ENCODE measurements at places on chromosomes 4 and X.

GRCh38 chrX:71922686-71923085 lies 12.0 kb downstream of the NHSL2 start:
- DNase-seq = no peak

DNA sequence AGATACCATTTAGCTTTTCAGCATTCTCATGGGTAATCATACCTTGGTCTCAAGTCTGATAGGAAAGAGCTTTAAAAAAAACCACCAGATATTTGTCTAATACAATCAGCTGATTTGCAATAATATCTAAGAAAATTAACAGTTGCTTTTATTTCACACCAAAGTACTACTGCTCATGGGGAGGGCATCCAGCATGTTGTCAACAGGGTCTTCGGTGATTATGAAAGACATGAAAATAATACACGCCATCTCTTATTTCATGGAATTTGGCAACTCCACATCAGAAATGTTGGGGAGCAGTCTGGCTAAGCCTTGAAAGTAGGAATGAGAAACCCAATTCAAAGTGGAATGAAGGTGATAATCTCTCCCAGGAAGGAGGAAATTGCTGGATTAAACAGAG lies 3.0 kb downstream of the ASB5 start:
- no peak for DNase-seq

DNA sequence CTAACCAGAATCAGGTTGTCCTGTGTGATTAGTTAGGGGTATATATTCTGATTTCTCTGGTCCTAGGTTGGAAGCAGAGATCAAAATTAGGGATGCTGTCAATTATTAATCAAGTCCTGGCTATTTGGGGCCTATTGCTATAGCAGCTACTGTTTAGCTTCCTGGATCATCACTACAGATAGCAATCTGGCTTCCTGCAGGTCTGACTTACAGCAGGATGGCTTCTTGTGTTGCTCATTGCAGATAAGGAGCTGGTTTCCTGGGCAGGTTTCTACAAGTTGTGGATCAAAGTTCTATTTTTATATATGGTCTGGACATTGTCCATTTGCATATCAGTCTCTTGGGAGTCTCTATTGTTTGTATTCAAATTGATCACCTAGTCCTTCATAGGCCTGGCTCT lies 57.7 kb upstream of the C4orf54 start:
- DNase-seq = no peak

DNA sequence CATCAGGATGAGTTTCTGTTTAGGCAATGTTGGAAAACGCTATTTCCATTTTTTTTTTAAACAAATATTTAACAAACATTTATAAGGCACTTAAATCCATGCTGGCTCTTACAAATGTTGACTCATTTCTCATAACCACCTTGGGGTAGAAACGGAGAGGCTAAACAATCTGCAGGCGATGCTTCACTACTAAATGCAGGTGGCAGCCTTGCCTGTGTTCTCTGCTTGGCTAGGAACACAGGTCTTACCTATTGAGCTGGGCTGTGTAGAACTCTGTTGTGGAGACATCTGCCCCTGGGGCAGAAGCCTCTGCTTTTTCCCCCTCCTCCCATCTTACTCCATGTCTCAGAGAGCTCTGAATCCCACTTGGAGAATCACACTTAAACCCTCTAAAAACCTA lies 1.4 kb upstream of the CXCL1 start:
- DNase-seq = no peak

GRCh38 chr4:39852636-39853035 lies 125.1 kb downstream of the PDS5A start:
- no peak for DNase-seq

DNA sequence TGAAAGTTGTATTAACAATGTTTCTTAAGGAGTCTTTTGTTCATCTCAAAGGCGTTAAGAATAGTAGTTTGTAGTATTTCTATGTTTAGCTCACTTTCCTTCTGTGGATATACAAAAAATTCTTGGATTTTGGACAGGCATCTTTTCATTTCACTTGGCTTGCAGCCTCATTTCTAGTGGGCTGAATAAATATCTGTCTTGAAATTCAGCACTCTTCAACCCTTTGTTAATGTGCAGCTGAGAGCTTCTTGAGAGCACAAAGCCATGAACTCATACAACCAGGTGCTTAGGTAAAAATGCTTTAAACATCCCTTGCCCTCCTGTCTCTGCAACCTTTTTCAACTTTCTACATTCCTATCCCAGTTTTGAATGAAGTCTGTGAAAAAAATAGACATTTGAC lies 1003.2 kb downstream of the C4orf33 start:
- no peak for DNase-seq

- no peak for DNase-seq
Measured at GRCh38 chrX:65750674-65751469, 83.4 kb downstream of the MSN start.

GRCh38 chr4:8585721-8586212 lies 5.6 kb downstream of the GPR78 start:
- DNase-seq = no peak

DNA sequence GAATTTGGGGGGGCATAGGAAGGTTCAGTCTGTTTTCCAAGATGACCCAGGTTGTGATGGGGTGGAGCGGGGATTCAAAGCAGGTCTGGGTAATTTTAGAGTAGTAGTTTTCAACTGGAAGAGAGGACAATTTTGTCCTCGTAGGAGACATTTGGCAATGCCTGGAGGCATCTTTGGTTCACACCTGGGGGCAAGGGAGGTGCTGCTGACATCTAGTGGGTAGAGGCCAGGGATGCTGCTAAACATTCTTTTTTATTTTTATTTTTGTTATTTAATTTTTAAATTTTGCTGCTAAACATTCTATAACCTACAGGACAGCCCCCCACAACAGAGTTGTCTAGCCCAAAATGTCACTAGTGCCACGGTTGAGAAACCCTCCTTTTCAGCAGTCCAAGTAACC lies 1.9 kb downstream of the RAB9A start:
- no peak for DNase-seq

- no peak for DNase-seq
Measured at GRCh38 chrX:68644861-68645260, 2.6 kb upstream of the STARD8 start.

- DNase-seq = no peak
Measured at GRCh38 chr4:169351872-169352271, 81.1 kb upstream of the SH3RF1 start.

- no peak for DNase-seq
Measured at GRCh38 chr4:2624782-2625530, 88.5 kb downstream of the FAM193A start.

DNA sequence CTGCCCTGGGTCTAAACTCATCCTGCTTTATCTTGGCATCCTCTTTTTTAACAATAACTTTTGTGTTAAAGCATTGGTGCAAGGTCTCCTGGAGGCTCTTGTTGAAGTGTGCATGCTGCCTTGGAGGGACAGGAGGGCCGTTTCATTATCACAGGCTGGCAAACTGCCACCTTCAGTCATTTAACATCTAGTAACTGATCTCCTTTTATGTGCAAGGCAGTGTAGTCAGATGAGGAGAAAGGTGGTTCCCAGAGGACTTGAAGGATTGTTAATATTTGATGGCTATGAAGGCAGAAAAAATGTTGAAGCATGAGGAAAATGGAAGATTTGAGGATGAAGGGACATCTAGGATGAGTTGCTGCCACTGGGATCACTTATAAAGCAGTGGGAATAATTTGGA lies 439.4 kb downstream of the RAPGEF2 start:
- DNase-seq = no peak

GRCh38 chrX:821327-822107 lies 190.9 kb downstream of the SHOX start:
- no peak for DNase-seq

DNA sequence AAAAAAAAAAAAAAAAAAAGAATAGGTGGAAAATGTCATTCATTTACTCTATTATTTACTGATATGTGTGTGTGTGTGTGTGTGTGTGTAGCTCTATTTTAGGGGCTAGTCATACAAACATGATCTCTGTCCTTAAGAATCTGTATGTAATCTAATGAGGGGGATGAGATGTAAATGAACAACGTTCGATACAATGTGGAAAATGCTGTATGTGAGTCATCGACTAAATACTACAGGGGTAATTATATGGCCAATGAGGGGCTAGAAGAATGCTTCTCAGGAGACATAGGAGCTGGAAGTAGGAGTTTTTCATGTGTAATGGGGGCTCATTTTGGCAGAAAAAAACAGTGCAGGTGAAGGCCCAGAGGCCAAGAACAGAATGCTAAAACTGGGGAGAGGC lies 41.9 kb downstream of the LEF1 start:
- DNase-seq = no peak

- no peak for DNase-seq
Measured at GRCh38 chr4:109969919-109970318, 57.2 kb downstream of the EGF start.

DNA sequence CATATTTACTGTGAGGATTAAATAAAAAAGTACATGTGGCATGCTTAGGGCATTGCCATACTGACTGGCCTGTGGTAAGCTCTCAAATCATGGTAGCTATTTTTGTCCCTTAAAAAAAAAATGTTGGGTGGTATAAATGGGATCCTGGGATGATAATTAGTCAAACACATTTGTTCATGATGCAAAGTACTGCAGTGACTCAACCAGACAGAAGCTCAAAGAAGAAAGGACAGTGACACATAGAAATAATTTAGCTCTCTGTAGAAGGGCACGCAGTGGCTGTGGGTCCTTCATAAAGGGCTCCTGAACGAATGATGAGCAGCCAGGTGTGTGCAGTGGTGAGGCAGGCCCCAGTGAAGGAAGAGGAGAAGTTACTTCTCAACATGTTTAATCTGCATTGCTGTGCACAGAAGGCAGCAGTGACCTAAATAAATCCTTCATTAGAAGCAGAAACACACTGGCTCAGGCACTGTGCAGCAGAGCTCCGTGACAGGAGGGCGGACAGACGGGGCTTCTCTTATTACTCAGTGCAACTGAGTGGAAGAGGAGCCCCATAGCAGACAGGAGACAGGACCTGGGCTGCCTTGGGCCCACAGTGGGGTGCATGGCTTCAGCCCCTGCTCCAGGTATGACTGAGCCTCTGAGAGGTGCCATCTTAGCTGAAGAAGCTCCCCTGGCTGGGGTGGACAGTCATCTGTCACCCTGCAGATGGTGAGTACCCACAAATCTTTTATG lies 20.3 kb downstream of the HS3ST1 start:
- DNase-seq = no peak

DNA sequence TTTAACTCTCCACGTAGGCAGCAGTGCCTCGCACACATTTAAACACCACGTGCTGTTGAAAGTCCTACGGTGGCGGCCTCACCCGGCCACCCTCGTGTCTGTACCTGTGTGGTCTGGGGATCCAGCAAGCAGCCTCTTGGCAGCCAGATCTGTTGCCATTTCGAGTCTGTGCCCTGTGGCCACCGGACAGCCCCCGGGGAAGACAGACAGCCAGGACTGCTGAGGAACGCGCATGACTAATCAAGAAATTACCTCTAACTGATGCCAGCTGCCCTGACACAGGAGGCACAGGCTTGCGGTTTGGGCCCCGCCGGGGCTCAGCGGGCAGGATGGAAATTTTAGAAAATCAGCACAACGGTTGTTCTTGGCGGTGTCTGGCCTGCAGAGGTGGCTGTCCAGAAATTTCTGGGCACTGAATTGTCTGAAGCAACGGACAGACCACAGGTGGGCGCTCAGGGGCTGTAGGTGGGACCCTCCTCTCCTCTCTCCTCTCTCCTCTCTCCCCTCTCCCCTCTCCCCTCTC lies 15.6 kb upstream of the ASMTL start:
- no peak for DNase-seq

DNA sequence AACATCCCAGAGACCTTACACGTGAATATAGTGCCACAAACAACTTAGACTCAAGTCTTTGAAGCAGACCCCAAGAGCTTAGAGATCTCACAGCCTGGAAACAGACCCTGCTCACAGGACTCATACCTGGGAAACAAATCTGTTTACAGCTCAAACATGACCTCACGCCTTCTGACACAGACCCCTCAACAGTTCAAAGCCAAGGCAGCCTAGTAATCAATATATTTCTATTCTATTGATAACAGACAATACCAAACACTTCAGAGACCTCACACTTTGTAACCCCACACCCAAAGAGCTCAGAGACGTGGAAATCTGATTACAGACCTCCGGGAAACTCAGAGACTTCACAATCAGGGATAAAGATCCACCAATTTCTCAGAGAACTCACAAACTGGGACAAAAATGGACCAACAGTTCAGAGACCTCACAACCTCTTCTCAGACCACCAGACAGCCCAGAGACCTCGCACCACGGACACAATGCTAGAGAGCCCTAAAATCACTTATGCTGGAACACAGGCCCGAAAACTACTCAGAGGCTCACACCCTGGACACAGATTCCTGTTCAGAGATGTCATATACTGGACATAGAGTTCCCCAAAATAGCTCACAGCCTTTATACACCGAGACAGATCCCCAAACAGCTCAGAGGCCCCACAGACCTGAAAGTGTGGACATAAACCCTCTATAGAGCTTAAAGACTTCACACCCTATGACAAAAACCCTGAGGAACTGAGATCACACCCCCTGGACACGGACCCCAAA lies 14.8 kb downstream of the SUV39H1 start:
- DNase-seq = no peak

- DNase-seq = no peak
Measured at GRCh38 chr4:165493359-165493758, 114.6 kb downstream of the CPE start.

GRCh38 chr4:126028876-126029275 lies 714.1 kb downstream of the FAT4 start:
- DNase-seq = no peak

DNA sequence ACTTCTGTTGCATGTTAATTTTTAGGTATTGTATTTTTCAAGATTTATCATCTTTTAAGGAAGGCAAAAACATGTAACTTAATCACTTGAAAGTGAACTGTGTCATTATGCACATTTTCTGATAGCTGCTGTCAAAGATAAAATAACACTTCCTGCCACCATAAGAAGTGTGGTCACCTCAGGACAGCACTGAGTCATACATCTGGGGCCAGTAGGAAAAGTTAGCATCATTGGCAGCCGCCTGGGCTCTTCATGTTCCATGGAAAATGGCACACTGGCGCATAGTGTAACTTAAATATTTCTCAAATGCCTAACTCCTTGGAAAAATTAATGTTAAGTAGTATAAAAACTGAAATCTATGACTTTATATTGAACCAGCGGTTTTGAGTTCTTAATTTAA lies 24.2 kb downstream of the CNKSR2 start:
- no peak for DNase-seq

DNA sequence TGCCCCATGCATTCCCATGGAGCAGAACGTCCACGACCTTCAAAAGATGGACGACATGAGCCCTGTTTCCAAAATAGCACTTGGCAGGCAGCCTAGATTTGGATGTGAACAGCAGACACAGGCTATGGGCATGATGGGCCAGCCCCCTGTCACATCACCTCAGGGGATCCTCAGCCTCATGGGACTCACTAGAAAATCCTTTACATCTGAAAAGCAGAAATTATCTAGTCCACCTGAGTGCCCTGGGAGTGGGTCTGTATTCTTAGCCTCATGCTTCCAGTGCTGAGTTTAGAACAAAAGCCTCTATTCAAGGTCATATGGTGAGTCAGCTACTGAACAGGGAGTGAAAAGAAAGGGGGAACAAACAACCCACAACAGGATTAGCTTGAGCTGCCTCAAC lies 35.8 kb downstream of the GRIA3 start:
- DNase-seq = no peak

- DNase-seq = no peak
Measured at GRCh38 chrX:7220121-7220520, 72.2 kb upstream of the PUDP start.

Data from NCI-H1930 (cell line).